ENCODE measurements at places on chromosomes 16 and 17. TPM values are rescaled to one million over a fixed set of nuclear protein-coding genes. Genes with fewer than 3 reads are reported as not detected.
A peak's percentile ranks its signal among the peaks of the same experiment; 100 is the strongest.

GRCh38 chr16:77657016-77657415 is 65.3 kb upstream of the NUDT7 start:
- peak; percentile 17 for DNase-seq

DNA sequence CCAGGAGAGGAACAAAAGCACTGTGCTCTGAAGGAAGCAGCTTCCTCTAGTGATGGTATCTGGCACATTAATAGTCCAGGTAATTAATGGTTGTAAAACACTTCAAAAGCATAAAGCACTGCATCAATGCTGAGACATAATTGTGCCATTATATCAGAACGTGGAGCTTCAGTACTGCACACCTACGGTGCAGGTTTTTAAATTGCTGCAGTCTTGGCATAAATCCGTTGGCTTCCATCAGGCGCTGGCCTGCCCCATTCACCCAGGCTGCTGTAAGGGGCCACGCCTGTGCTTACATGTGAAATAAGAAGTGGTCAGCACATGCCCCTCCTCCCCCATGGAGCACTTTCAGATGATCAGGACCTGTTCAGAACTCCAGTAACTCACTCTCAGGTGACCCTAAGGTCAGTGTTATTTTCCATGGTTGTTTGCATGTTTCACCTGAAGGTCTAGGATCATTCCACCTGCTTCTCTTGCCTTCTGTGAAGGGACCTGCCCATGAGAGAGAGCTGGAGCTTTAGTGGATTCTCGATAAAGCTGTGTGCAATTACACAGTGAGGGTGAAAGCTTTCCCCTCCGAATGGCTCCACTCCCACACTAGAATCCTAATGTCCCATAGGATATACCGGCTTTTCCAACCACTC is 345.3 kb downstream of the CA10 start:
- no peak for DNase-seq

The NT5M gene
- total RNA-seq: not detected

DNA sequence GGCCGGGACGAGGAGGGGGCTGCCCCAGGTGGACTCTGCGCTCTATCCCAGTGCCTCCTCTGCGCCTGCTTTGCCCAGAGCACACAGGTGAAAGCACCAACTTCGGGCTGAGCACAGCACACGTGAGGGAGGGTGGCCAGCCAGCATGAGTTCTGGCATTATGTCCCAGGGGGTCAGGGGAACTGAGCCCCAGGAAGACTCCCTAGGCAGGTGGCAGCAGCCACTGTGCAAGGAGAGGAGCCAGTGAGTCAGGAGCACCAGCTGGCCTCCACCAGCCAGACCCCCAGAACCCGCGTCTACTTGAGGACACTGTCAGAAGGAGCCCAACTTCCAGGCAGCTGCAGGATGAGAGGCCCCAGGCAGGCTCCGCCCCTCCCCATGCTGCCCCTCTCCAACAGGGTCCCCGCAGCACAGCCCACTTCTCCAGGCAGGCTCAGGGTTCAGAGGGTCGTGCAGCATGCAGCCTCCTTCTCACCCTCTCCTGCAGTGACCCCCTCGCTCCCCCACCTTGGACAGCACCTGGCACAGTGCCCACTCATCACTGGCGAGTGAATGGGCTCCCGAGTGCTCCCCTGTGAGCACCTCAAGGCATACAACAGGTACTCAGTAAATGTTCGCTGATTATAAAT is 44.2 kb upstream of the RASD1 start:
- no peak for DNase-seq

The EVI2B gene
- total RNA-seq: 0.54 TPM

The SOX15 gene
- 0.57 TPM for total RNA-seq

GRCh38 chr16:1870365-1871082 is 1.4 kb downstream of the MEIOB start:
- peak; percentile 45 for DNase-seq

The SNAI3 gene
- not detected for total RNA-seq

The ZP2 gene
- total RNA-seq: not detected

DNA sequence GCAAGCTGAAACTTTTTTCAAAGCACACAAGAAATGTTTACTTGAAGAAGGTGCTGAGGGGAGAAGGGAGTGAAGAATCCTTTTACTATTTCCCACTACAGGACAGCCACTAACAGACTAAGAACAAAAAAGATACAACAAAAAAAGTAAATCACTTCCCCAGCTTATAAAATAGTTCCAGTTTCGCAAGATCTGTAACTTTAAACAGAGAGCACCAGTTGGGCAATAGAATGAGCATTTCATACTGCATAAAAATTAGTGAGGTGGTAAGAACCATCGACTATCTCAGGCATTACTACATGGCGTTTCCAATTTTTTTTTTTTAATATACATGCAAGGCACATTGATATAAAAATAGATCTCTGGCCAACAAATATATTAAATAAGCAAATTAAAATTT is 11.1 kb downstream of the CRYBA1 start:
- peak; percentile 66 for DNase-seq

GRCh38 chr17:63701868-63702720 is 2.2 kb upstream of the LIMD2 start:
- DNase-seq: no peak

The NPIPB13 gene
- 0.36 TPM for total RNA-seq

GRCh38 chr17:82923366-82924113 is 83.7 kb upstream of the ZNF750 start:
- DNase-seq: no peak

DNA sequence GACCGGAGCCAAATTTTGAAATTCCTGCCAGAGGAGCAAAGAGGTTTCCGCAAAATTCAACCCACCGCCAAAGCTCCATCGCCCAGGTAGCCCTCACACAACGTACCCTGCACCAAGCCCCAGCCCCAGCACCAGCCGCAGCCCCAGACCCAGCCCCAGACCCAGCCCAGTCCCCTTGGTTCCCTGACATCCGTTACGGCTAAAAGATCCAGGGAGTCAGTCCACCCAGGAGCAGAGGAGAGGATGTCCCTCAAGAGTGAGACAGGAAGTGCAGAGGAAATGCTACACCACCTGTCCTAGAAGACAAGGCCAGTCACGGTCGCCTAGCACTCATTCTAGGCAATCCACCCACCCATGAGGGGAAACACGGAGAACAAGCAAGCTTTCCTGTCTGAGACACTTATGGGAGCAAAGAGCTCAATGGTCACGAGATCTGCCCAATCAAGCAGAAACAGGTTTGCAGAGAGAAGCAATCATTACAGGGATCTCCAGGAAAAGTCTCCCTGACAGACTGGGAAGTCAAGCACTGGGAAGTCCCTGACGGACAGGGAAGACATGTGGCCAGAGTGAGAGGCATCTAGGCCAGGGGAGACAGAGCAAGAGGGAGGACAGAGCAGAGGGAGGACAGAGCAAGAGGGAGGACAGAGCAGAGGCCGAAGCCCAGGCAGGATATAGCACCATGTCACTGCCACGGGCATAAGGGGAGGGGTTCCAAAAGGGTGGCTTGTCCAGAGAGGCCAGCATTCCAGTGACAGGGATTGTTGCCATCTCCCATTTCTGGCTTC is 15.0 kb upstream of the KCNJ18 start:
- DNase-seq: no peak

The SBK1 gene
- total RNA-seq: not detected

- DNase-seq: no peak
These were observed 403.8 kb downstream of the SHISA9 start for GRCh38 chr16:13305019-13305755.

DNA sequence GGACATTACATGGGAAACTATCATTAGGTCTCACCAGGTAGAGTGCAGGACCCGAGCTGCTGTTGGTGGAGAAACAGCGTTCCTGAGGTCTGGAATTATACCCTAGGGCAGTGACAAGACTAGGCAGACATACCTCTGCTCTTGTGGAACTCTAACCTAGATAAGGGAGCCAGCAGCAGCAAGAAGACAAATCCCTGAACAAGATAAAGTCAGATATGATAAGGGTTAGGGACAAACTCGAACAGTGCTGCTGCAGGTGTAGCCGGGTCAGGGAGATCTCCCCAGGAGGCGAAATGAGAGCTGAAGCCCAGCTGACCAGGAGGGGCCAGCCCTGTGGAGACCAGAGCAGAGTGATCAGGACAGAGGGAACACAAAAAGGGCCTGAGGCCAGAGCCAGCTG is 34.7 kb downstream of the ARSG start:
- no peak for DNase-seq

DNA sequence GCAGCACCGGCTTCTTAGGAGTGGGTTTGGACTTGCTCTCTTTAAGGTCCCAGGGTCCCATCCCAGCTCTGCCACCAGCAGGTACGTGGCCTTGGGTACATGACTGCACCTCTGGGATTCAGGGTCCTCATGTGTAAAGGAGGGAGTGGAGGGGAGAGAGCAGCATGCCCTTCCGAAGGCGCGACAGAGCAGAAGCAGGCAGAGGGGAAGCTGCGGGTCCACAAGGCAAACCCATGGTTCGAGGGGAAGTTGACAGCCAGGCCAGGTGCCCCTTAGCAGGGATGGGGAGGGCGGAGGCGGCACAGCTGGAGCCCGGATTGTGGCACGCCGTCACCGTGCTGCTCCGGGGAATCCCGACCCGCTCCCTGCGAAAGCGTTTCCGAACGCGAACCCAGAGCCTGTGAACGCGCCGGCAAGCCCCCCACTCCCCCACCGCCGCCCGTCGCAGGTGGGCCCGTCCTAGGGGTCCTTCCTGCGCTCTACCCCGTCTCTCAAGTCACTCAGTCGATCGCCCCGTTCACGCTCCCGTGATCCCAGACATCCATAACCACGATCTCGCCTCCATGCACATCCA is 4.1 kb upstream of the TBX2 start:
- no peak for DNase-seq

GRCh38 chr17:48727415-48728175 is 955 bp downstream of the HOXB13 start:
- no peak for DNase-seq

GRCh38 chr16:29012913-29013553 is 28.2 kb downstream of the LAT start:
- no peak for DNase-seq

DNA sequence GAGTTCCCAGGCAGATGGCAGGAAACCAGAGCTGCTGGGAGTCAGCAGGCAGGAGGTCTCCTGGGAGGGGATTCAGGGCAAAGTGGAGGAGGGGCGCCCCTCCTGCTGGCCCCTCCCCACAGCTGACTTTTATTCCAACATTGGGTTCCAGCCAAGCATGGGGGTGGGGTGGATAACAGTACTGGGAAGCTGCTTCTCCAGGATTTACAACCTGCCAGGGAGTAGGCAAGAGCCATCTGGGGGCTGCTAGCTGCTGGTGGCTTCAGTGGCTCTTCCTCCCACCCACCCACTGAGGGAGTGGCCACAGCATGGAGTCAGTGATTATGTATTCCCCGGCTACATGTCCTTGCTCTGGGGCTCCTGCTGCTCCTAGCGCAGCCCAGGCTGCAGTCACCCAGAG is 36.8 kb downstream of the TMEM132E start:
- DNase-seq: no peak

DNA sequence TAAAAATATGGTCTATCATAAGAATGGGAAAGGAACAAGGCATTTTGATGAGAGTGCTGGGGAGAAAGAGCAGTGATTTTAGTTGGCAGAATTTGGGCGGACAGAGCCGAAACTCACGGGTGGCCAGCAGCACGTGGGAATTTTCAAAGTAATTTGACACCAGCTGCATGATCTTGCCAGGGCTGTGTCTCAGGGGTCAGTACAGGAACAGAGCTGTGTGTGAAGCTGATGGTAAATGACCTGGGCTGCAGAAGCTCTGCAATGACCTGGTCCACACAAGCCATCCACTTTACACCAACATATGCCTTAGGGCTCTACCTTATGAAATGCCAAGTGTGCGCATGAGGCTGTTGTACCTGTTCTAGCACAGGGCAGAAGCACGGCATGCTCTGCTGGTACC is 112.0 kb downstream of the ZFHX3 start:
- peak; percentile 9 for DNase-seq

DNA sequence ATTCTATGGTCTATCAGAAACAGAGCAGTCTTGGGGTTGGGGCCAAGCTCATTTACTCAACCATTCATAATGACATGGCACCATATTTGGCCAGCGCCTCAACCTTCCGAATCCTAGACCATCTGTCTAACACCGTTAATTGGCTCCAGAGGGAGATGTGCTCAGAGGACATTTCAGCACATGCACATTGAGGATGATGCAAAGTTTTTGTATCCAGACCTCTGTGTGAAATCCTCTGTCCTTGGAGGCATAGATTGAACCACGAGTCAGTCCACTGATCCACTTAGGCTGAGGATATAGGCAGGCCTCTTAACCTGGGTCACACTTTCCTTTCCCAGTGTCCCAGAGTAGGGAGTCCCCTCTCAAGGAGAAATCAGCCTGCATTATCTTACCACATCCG is 85.5 kb downstream of the SHISA6 start:
- no peak for DNase-seq

GRCh38 chr17:30296499-30297080 is 4.8 kb upstream of the BLMH start:
- no peak for DNase-seq

DNA sequence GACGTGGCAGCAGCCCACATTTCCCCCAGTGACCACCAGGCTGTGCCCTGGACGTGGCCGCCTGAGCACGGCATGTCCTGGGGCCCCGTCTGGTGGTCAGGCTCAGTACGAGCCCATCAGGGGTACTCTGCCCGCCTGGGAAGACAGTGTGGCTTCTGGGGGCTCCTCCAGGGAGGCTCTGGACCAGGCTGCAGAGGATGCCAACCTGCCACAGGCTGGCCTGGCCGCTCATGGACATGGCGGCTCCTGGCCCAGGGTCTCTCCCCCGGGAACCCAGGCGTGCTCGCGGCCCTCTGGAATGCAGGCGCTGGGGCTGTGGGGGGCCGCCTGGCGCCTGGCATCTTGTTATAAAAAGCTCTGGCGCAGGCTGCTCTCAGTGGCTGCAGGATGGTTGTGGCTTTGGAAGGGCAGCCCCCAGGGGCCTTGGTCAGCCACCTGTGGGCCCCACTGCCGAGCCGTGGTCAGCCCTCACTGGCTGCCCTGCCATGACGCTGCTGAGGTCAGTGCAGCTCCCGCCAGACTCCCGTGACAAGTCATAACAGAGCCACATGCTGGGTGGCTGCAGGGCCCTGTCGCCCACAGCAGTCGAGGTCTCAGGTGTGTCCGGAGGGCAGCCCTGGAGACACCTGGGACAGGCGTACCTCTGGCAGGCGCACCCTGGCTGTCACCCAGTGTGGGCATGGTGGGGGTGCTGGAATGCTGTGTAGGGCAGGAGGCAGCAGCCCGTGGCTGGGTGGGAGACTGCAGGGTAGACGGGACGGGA is 15.0 kb downstream of the CENPX start:
- DNase-seq: no peak

DNA sequence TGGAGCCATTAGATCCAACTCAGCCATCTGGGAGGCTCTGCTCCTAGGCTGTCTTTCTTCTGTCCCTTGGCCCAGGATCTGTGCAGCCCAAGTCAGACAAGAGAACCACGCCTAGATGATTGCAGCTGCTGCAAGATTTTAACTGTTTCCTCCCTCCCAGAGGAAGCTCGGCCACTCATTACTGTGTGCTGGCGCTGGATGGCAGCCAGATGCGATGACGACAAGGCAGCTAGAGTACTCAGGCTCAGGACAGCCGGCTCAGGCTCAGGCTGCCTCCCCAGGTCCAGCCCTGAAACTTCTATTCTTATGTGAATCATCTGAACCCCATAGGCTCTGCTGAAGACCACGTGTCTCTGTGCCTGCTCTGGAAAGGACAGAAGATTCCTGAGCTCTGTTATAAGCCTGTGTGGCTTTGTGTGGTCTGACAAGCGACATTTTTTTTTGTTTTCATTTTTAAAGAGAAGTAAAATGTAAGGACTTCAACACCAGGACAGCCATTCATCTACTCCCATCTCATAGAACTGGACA is 32.1 kb upstream of the FBXW10B start:
- DNase-seq: peak; percentile 97
